ENCODE measurements at places on chromosomes 2 and 18.

DNA sequence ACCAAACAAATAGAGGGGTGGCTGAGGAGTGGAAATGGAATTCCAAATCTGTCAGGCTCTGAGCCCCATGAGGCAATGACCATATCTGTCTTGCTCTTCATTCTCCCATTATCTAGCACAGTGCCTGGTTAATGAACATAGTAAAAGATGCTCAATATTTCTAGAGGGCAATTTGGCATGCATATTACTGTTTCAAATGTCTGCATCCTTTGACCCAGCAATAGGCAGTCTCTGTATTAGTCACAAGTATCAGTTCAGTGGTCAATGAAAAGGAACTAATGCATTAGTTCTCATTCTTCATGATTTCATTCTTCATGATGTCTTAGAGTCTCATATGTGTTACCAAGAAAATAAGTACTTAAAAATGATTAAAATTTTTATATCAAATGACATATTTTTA lies 28.4 kb upstream of the MALL start:
- no peak for DNase-seq

DNA sequence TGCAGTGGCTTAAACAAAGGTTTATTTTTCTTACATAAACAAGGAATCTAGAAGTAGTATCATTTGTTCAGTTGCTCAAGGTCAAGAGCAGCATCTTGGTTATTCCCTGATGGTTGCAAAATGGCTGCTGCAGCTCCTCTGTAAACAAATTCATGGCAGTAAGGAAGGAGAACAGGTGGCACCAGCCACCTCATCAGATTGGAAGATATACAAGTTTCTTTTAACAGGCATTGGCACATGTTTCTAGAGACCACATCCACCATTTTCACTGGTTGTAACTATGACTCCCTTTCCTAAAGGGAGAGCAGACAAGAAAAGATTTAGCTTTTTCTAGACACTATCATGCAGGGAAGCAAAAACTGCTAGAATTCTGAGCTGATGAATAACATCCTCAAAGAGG lies 46.3 kb downstream of the PKDCC start:
- DNase-seq, result no peak

GRCh38 chr2:25453199-25453905 lies 111.6 kb upstream of the DNMT3A start:
- no peak for DNase-seq

DNA sequence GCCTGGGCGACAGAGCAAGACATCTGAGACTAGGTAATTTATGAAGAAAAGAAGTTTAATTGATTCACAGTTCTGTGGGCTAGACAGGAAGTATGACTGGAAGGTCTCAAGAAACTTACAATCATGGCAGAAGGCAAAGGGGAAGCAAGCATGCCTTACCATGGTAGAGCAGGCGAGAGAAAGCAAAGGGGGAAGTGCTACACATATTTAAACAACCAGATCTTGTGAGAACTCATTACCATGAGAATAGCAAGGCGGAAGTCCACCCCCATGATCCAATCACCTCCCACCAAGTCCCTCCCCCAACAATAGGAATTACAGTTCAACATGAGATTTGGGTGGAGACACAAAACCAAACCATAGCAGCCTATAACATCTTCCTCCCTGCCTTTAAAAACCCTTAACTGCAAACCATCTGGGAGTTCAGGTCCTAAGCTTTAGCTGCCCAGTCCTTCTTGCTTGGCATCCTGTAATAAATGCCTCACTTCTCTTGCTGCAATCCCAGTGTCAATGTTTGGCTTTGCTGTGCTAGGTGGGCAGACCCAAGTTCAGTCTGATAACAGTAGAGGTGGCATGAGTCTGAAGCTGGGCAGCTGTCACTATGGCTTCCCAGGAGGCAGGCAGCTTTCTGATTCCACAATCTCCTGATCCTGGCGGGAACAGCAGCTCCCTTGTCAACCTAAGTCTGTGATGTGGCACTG lies 11.2 kb upstream of the SP5 start:
- no peak for DNase-seq

DNA sequence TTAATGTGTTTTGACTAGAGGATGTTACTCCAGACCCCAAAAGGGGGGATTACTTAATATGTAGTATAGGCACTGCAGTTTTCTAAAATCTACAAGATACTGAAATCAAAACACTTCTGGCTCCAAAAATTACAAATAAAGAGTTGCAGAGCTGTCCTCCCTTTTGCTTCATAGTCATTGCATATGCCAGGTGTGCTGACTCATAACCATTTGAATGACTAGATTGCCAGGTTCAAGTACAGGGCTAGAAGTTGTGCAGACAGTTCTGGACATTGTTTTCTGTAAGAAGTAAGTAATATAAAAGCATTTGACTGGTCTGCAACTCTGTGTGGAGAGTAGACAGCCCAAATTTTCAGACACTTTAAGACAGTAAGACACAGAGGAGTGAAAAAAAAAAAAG lies 6.7 kb downstream of the CWC22 start:
- no peak for DNase-seq

DNA sequence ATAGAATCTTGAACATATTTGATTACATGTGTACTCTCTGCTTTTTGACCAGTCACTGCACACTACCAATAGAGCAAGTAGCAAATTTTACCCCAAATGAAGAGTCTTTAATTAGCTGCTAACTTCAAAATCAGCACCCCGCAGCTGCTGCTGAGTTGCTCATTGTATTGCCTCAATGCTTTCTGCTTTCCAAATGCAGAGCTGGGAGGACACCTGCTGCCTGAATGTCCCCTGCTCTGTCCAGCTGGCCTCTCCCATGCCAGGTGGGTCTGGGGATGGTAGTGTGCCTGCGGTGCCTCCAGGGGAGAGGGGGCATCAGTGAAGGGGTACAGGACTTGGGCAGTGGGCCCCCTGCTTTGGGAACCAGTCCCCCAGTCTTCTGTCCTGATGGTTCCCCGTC lies 184.8 kb downstream of the PRKCE start:
- DNase-seq, result no peak

DNA sequence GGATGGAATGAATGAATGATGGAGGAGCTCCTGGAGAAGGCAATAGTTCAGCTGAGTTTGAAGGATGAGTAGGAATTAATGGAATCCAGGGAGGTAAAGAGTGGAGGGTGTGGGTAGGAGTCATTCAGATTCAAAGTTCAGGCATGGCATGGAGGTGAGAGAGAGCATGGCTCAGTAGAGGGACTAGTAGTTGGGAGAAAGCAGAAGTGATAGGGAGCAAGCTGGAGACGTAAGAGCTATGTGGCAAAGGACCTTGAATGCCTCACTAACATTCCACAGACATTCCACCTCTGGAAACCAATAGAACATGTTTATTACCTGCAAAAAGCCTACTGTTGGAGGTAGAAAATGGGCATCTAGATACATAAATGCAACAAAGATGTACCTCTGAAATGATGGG lies 170.1 kb downstream of the HAUS1 start:
- no peak for DNase-seq

GRCh38 chr2:85453571-85453970 lies 35.1 kb downstream of the SH2D6 start:
- no peak for DNase-seq

GRCh38 chr2:153478289-153479261 lies at the start of gene RPRM:
TSS of gene RPRM (minus strand) at chr2:153478762. CDS start at chr2:153478565, 197 bp downstream.
- peak; percentile 11 for DNase-seq

DNA sequence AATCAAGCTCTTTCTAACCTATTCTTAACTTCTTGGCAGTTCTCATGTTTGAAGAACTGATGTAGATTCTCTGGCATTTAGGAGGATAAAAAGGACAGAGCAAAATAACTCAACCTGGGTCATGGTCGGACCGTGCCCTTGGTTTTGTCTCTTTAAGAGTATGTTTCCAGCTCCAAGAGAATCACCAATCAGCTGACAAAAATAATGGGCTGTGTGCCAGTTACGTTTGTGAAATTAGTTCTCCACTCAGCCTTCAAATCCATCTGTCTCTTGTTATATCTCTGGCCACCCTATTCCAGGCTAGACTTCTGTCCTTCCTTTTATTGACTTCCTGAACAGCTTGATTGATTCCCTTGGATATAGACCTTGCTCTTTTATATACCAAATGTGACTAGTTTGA lies 225.7 kb downstream of the EPHA4 start:
- DNase-seq, result no peak

GRCh38 chr2:168056242-168056787 lies 191.1 kb downstream of the STK39 start:
- no peak for DNase-seq

GRCh38 chr2:152564754-152565551 lies 152.3 kb downstream of the PRPF40A start:
- no peak for DNase-seq

GRCh38 chr2:54967269-54967668 lies 83.0 kb downstream of the RTN4 start:
- no peak for DNase-seq

GRCh38 chr18:59607471-59607870 lies 89.8 kb downstream of the CCBE1 start:
- no peak for DNase-seq

DNA sequence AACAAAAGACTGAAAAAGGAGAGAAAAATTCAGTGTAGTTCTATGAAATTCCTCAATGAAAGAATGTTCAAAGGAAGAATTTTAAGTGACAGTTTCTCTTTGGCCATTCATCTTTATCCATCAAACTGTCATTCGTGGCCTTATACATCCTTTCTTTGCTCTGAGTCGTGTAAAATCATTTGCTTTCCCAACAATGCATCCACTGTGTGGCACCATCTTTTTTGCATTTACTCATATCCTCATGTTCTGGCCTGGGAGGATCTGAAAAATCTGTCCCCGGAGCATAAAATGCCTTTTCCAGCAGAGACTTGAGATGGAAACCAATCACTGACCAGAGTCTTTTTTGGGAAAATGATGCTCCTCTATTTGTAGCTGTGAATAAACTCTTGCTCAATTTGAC lies 240.3 kb upstream of the ETAA1 start:
- no peak for DNase-seq

DNA sequence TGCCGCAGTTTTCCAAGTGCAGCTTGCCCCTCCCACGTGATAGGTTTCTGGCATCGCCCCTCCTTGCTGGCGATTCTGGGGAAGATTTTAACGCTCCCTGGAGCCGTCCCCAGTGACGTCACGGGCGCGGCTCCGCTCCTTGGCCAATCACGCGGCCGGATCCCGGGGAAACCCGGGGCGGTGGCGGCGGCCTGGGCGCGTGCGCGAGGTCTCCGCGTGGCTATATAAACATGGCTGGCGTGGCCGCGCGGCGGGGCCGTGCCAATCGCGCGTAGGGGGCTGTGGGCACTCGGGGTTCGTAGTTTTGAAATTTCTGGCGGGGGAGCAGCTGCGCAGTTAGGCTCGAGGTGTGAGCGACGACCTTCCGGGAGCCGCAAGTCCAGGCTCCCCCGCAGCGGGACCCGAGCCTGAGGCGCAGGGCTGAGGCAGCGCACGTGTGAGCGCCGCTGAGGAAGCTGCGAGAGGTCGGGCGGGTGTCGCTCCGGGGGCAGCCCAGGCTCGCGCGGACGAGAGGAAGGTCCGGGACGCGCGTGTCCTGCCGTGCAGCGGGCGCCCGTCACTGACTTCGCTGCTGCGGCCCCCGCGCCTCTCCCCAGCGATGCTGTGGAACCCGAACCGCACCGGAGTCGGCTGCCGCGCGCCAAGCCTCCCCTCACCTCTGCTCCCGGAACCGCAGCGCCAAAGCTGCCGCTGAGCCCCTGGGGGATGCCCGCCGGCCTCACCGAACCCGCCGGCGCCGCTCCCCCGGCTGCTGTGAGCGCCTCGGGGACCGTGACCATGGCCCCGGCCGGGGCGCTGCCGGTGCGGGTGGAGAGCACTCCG lies at the start of gene TAF4B:
TAF4B (plus strand) TSS at position 217 of the 822 bp plus-strand sequence; CDS start at position 706, 489 bp downstream.
- DNase-seq, result peak; percentile 88

- DNase-seq, result no peak
Observed at GRCh38 chr2:178761759-178762371, 45.4 kb downstream of the TTN start.

DNA sequence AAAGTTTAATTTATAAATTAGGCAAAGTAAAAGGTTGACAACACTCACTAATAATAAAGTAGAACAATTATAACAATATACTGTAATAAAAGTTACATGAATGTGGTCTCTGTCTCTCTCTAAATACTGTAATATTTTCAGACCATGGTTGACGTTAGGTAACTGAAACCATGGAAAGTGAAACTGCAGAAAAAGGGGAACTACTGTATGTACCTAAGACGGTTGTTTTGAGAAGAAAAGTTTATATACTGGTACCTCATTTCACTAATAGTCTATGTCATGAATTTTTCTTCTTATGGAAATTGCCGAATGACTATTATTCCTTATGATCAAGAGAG lies 166.7 kb upstream of the ZNF521 start:
- DNase-seq, result no peak

GRCh38 chr18:46809145-46809544 lies 52.3 kb upstream of the ST8SIA5 start:
- DNase-seq, result no peak

DNA sequence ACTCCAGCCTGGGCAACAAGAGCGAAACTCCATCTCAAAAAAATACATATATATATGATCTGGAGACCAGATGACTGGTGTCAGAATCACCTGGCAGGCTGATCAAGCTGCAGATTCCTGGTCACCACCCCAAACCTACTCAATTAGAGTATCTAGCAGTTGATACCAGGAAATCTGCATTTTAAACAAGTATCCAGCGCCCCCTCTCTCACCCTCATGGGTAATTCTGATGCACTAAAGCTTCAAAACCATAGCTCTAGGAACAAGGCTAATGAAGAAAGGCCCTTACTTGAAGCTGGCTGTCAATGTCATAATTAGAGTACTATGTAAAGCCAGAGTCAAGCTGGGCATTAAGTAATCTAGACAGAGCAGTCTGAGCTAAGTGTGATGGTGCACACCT lies 25.0 kb upstream of the PCBP1 start:
- DNase-seq, result no peak

GRCh38 chr2:107595749-107596148 lies 230.9 kb upstream of the RGPD4 start:
- DNase-seq, result no peak

DNA sequence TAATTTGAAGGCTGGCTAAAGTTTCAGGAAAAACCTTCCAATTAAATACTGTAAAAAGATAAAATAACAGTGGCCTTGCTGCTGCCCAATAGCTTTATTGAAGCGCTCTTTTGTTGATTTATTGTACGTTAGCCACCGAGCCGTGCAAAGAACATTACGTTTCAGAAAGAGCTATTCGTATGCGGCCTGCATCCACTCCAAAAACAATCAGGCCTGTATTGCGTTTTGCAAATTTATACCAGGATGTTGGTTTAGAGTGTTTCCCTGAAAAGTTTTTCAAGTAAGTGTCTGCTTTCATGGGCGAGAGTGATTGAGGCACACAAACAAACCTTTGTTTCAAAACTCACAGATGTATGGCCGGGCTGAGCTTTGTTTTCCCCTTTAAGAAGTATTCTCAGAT lies 257.2 kb upstream of the SALL3 start:
- no peak for DNase-seq

DNA sequence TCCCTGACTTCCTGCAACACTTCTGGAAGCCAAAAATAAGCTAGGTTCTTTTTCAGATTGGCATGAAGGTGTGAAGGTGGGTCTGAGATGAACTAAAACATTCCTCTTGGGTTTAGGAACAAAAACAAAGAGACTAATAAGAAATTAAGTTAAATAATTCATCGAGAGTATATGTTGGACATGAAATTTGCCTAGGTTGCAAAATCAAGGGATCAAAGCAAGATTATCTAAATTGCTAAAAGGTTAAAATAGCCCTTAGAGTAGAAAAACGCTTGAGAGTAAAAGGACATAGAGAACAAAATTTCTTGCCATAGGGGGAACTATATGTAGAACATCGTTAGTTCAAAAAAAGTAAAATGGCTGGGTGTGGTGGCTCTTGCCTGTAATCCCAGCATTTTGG lies 845.9 kb upstream of the NXPH2 start:
- DNase-seq, result no peak

- DNase-seq, result no peak
Observed at GRCh38 chr18:11851806-11852337, 659 bp downstream of the CHMP1B start.

GRCh38 chr2:217846321-217846743 lies 156.5 kb downstream of the TNS1 start:
- DNase-seq, result no peak
